Activated gamma-delta T cell treated with Interleukin-2 at 50 U/mL for 16 hours (primary cell): ENCODE measurements at places on chromosomes 1 and 21.

DNA sequence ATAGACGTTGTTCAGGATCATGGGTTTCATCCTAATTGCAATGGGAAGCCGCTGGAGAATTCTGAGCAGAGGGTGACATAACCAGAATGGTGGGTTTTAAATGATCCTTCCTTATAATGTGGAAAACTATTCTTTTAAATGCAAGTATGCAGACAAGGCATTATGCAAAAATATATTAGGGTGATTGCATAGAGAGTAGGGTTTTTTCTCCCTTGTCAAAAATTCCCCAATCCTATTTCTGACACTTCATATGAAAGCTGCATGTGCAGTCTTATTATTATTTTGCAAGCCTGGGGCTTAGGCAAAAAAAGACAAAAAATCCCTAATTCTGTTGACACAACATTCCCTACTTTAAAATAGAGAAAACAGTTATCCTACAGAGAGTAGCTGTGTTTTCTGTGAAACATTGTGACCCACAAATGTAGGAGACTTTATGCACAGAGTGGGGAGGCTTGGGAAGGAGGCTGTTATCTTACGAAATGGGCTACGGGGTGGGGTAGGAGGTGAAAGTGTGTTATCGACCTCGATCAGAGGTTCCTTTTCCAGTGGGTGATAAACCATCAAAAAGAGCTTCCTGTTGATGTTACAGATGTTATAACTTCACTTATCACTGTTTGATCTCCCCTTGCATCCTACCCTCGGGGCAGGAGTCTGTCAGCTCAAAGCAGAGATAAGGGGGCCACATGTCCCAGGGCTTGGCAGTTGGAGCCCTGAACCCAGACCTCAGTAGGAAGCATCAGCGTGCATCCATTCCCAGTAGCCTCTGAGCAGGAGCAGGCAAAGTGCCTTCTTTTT lies 27.2 kb downstream of the RHEX start:
- no peak for DNase-seq

GRCh38 chr1:8529901-8530300 lies 212.0 kb downstream of the SLC45A1 start:
- DNase-seq, result no peak

GRCh38 chr1:50852889-50853288 lies 107.2 kb downstream of the FAF1 start:
- no peak for DNase-seq

GRCh38 chr1:115327270-115327669 lies 10.8 kb downstream of the NGF start:
- no peak for DNase-seq

- no peak for DNase-seq
Observed at GRCh38 chr1:14163246-14163645, 435.2 kb upstream of the KAZN start.

GRCh38 chr1:150309758-150310508 lies 11.4 kb upstream of the PRPF3 start:
- DNase-seq, result no peak

- no peak for DNase-seq
Observed at GRCh38 chr1:243315455-243315854, 59.6 kb downstream of the SDCCAG8 start.

GRCh38 chr1:91400133-91400725 lies 4.4 kb downstream of the HFM1 start:
- no peak for DNase-seq

DNA sequence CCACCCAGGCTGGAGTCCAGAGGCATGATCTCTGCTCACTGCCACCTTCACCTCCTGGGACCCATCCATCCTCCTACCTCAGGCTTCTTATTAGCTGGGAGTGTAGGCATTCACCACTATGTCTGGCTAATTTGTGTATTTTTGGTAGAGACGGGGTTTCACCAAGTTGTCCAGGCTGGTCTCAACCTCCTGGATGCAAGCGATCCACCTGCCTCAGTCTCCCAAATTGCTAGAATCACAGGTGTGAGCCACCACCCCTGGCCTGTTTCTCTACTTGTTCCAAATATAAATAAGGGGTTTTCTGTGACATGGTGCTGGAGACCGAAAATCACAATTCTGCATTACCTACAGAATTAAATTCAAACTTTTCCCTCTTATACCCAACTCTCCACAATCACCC lies 36.6 kb upstream of the HSD3B1 start:
- no peak for DNase-seq

DNA sequence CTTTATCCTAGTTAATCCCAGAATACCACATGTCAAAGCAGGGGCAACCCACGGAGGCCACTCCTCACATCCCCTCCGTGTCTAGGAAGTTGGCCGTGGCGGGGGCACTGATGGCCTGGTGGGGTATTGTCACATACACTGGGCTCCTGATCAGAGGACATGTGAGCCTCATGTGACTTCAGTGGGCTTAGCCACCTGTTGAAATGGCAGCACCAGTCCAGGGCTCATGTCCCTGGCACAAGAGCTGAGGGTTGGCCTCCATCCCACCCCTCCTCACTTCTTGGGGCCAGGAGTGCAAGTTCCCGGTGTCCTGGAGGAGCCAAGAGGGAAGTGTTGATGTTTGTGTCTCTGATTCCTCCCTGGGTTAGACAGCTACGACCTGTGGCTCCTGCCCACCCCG lies 313.4 kb downstream of the CAMTA1 start:
- no peak for DNase-seq

DNA sequence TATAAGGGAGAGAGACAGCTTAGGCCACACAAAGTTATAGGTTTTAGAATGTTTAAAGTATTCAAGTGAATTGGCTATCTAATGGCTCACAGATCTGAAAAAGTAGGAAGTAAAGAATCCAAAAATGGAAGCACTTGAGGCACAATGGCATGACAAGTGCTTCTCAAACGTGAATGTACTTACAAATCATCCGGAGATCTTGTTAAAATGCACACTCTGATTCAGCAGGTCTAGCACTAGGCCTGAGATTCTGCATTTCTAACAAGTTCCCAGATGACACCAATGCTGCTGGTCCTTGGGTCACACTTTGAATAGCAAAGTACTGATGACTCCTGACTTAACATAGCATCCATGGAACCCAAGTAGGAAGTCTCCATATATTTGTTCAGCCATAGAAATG lies 20.9 kb upstream of the AGL start:
- no peak for DNase-seq

GRCh38 chr1:89974696-89975470 lies 20.0 kb upstream of the ZNF326 start:
- no peak for DNase-seq

DNA sequence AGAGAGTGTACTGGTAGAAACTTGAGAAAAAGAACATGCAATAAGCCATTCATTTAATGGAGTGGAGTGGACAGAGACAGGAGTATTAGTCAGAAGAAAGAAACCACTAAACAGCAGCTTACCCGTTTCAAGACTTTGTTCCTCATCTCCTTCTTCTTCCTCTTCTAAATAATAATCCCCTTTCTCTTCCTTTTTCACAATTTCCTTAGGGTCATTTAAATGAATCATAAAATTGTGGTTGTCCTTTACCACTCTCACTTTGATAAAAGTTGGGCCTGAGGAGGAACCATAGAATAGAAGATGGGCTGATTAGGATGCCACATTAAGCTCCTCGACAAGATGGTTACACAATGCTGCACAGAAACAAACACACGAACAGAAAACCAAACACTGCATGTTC lies 109.6 kb downstream of the WDR3 start:
- no peak for DNase-seq

GRCh38 chr1:5814046-5814619 lies 178.1 kb downstream of the NPHP4 start:
- no peak for DNase-seq

GRCh38 chr1:1760345-1760650 lies 18.0 kb downstream of the NADK start:
- no peak for DNase-seq

DNA sequence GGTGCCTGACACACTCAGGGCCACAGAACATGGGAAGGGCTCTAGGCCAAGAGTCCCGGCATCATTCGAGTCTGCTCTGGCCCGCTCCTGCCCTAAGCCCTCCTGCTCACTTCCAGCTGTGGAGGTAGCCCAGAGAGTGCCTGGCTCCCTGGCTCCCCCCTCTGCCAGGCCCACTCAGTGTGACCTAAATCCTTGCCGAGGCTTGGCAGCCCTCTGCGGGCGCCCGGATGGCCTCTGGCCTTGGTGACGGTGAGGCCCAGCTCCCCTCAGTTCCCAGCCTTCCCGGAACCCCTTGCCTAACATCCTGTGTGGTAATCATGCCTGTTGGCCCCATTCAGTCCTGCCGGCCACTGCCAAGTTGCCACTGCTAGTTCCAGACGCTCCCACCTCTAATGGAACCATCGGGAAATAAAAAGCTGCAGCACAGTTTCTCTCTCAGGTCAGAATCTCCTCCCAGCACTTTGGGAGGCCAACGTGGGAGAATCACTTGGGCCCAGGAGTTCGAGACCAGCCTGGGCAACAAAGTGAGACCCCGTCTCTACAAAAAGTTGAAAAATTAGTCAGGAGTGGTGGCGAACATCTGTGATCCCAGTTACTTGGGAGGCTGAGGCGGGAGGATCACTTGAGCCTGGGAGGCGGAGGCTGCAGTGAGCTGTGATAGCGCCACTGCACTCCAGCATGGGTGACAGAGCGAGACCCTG lies 1.2 kb upstream of the H6PD start:
- no peak for DNase-seq

DNA sequence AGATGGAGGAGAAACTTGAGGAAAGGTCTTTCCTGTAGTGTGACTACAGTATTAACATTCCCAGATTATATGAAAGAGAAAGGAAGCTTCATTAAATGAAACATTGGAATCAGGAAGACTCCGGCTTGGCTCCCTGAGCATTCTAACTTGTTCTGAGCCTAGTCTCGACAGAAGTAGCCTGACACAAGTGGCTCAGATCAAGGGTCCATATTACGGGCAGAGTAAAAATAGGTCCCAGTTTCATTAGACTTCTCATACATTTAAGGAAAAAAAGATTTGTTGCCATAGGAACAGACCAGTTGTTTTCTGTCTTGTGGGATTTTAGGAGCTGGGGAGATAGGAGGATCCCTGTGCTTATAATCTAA lies 12.8 kb downstream of the SMAP2 start:
- DNase-seq, result no peak

DNA sequence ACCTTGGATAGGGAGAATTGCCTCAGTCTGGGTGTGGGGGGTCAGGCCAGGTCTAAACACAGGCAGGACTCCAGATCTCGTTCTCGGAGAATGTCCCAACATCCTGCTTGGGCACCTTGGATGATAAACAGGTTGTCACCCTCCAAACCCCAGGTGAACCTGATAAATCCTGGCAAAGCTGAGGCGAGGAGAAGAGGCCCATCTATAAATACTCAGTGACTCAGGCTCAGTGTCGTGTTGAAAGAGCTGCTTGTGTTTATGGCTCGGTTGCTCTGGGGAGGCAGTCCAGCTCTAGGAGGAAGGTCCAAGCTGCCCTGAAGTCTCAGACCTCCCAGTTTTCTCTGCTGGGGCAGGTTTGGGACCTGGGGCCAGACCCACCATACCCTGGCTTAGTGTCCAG lies 15.8 kb upstream of the TRIM63 start:
- DNase-seq, result no peak

DNA sequence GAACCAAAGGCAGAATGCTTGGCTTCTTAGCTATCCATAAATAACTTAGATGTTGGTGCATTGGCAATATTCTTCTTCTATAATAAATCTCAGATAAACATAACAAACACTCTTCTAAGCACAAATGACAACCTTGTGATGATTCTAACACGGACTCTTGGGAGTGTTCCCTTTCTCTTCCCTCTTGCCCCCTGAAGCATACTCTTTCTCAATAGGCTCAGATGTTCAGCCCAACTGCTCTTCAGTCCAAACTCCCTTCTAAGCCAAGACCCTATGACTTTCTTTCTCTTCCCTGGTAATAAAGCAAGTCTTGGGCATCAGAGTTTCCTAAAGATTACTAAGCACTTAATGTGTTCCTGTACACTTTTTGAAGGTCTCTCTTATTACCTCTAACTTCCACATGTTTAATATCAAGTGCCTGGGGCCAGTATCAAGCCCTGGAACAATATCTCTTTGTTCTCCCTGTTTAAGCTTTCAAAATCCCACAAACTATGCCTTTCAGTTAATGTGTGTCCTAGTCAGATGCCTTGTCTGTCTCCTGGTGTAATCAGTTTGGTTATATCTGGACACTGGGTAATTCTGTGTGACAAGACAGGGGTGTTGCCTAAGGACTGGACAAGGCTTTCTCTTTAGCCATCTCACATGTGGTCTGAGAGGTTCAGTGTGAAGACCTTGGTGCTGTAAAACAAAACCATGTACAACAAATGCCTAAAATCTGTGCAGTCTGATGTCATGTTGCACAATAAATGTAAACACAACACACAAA lies 92.9 kb upstream of the IVNS1ABP start:
- no peak for DNase-seq

GRCh38 chr1:116682641-116683221 lies 15.2 kb upstream of the IGSF3 start:
- DNase-seq, result no peak

- DNase-seq, result peak; percentile 42
Observed at GRCh38 chr1:39098546-39099250, 72.5 kb downstream of the NDUFS5 start.

- no peak for DNase-seq
Observed at GRCh38 chr1:145922266-145922665, 3.7 kb upstream of the PEX11B start.

- DNase-seq, result no peak
Observed at GRCh38 chr1:183590244-183591191, at the start of gene NCF2. TSS of gene NCF2 (minus strand) at chr1:183590459. CDS start at chr1:183590329, 130 bp downstream.

DNA sequence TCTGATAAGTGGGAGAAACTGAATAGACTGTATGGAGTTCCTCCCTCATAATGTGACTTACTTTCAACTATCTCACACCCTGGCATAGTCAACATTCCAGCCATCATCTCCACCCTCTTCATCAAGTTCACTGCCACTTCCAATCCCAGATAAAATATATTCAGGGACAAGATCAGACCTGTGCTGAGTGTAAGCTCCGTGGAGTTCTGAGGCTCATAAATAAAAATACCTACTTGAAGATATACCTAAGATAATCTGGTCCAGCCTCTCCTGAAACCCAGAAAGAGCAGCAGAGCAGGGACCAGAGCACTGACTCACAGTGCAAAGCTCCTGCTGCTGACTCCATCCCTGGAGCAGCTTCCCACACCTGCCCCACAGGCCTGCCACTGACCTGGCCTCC lies 1.7 kb upstream of the LCE7A start:
- DNase-seq, result no peak

DNA sequence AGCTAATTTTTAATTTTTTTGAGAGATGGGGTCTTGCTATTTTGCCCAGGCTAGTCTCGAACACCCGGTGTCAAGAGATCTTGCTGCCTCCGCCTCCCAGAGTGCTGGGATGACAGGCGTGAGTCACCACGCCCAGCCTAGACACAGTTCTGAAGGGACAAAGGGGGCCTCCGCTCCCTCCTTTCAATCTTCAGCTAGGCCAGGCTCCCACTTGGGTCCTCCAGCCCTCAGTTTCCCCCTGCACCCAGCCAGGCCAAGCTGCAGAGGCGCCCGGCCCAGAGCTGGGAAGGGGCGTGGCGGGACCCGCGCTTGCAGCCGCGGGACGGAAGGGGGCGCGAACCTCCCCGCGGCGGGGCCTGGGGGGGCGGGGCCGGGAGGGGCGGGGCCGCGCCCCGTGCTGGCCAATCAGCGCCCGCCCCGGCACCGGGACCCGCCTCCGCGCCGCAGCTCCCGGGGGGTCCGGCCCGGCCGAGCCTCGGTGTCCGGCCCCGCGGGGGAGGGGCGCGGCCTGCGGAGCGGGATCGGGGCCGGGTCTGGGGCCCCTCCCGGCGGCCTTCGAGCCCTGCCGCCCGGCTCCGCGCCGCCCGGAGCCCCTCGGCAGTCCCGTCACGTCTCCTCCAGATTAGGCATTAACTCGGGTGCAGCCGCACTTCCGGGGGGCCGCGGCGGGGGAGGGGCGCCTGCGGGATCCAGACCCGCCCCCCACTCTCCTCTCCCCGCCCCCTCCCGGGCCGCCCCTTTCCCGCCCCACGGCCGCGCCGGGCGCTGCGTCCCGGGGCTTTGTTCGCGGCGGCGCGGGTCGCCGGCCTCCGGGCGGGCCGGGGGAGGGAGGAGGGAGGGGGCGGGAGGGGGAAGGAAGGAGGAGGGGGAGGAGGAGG lies 559 bp upstream of the AGRN start:
- DNase-seq, result peak; percentile 76
